Activated CD8-positive, alpha-beta memory T cell treated with anti-CD3 and anti-CD28 coated beads, Interleukin-2, amount 10 ng/mL, durations not matched to agents 7 days and 5 days (primary cell): ENCODE measurements at places on chromosomes 7 and 10. TPM values are rescaled to one million over a fixed set of nuclear protein-coding genes. Genes with fewer than 3 reads are reported as not detected.

GIMAP5 gene
- total RNA-seq = 41.0 TPM

DNA sequence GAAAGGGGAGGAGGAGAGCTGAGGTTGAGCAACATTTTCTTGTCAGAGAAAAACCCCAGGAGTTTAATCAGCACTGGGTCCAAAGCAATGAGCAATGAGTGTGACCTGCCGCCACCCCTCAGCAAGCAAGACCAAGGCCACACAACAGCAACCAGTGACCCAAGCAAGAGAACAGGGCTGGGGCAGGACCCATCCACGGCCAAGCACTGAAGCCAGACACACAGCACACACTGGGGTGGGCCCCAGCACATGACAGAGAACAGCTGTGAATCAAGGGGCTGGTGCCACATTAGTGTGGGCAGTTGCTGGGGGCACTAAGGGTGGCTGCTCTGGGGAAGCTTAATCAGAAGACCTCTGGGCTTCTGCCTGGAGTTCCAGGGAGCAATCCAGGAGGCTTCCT, 16.2 kb downstream of the TMEM72 start:
- peak; percentile 25 for DNase-seq

- no peak for DNase-seq
Measured at GRCh38 chr7:93011351-93012294, 106.2 kb downstream of the SAMD9 start.

DNA sequence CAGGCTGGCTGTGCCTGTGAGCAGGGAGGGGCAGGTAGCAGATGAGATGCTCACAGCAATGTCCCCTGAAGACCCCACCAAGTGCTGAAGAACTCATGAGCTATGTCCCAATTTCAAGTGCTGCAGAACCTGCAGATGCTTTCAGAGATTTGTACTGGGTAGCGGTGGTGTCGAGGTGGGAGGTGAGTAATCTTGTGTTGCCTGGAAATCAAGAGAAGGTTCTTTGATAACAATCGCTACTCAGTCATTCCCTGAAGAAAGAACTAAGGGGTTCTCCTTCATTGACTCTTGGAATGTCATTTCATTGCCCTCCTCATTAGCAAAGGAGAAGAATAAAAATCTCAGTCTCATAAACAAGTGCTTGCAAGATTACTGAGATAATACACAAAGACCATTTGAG, 246.4 kb downstream of the EMX2 start:
- DNase-seq = no peak
